ENCODE measurements at places on chromosomes 6 and 20.
A peak's percentile ranks its signal among the peaks of the same experiment; 100 is the strongest.

GRCh38 chr6:118781897-118782296 is 112.1 kb upstream of the ASF1A start:
- no peak for DNase-seq
- no peaks in the 10 kb centered on the region for H3K27me3 ChIP-seq
- H3K4me1 ChIP-seq, result peaks cover 2% of the 10 kb centered on the region
- no peak overlapping the region for H3K4me3 ChIP-seq
- H3K27ac ChIP-seq, result no peak overlapping the region

DNA sequence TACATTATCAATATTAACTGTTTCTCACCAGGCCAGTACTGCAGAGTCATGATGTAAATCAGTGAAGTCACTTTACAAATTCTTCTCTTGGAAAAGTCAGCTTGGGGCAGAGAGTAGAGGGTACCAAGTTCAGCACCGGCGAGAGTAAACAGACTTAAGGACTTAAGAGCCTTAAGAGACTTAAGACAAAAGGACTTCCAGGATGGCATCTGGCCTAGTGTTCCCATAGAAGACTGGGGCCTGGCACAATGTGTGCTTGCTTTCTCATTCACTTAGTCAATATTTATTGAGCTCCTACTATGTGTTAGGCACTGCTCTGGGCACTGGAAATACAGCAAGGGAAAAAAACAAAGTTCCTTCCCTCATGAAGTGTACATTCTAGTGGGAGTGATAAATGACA is 1.4 kb upstream of the SNPH start:
- peak overlapping the region; percentile 36 for H3K4me3 ChIP-seq
- peaks cover 16% of the 10 kb centered on the region for H3K4me1 ChIP-seq
- DNase-seq, result no peak
- H3K36me3 ChIP-seq, result no peaks in the 10 kb centered on the region

- H3K27me3 ChIP-seq, result peaks cover 13% of the 10 kb centered on the region
- DNase-seq, result no peak
- no peak overlapping the region for H3K4me3 ChIP-seq
- peaks cover 17% of the 10 kb centered on the region for H3K4me1 ChIP-seq
Measured at GRCh38 chr20:62741701-62742491, 33.3 kb downstream of the NTSR1 start.

GRCh38 chr6:26088344-26088743 is 1.1 kb downstream of the HFE start:
- H3K36me3 ChIP-seq, result peaks cover 4% of the 10 kb centered on the region
- peak overlapping the region; percentile 31 for H3K27ac ChIP-seq
- no peaks in the 10 kb centered on the region for H3K27me3 ChIP-seq
- peak overlapping the region; percentile 83 for H3K4me3 ChIP-seq
- H3K4me1 ChIP-seq, result peaks cover 29% of the 10 kb centered on the region
- no peak for DNase-seq

DNA sequence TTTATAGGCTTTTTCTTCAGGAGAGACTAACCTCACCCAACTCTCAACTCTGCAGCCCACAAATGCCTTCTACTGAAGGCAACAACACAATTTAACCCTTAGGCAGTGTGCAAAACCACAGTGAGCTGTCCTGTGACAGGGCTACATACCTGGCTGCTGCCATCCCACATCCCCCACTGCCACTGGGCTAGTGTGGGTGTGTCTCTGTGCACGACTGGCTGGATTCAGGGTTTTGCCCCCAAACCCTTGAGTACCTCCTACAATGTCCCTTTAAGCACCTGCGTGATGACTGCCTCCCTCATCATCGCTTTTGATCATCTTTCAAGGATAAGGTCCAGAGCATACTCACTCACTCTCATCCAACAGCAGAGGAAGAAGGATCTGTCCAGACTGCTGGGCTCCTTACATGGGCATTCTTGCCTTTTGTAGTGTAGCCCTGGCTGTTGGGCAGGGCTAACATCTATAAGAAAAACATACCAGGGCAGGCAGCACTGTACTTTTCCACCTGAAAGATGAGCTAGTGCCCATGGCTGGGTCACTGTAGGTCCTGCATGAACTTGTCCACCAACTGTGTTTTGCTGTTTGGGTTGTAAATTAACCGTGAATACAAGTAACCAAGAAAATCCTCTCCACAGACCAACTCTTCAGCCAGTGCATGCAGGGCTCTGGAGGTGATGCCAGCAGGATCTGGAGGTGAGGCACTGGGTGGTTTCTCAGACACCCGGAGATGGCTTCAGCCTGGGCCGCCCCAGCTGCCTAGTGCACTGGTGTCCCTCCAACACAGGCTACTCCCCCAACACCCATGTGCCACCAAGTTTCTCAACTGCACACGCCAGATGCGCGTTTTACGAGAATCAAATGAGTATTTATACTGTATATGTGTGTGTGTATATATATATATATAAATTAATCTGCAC is 45.2 kb downstream of the PLCG1 start:
- H3K36me3 ChIP-seq, result peaks cover 59% of the 10 kb centered on the region
- no peak overlapping the region for H3K4me3 ChIP-seq
- no peak for DNase-seq

GRCh38 chr20:61436667-61437279 is 184.7 kb downstream of the CDH4 start:
- no peak for DNase-seq
- peaks cover 22% of the 10 kb centered on the region for H3K27me3 ChIP-seq
- H3K4me3 ChIP-seq, result no peak overlapping the region
- H3K27ac ChIP-seq, result no peak overlapping the region

DNA sequence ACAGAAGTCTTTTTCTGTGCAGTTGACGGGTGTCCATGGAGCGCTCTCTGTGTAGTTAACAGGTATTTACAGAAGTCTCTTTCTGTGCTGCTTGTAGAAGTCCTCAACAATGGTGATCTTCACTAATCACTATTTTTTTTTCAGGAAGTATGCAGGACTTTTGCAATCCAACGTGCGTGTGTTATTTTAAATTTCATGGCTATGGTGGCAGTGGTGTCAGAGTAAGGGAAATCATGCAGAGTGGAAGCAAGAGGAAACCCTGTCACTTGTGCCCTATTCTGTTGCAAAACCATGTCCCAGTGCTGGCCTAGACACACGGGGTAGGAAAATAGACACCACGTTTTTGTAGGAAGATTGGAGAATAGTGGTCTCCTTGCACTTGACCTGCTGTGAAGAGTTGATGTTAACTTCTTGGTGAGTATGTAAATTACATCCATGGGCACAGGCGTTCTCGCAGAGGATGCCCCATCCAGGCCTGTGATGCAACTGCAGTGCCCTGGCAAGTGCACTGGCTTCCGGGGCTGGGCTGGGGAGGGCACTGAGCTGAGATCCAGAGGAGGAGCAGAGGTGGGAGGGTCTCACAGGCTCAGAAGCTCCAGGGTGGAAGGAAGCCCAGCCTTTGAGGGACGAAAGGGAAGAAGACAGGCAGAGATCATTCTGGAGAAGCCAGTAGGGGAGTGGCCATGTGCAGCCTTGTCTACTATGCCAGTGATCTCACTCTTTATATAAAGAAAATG is 146.5 kb downstream of the SYCP2 start:
- no peak for DNase-seq
- H3K4me3 ChIP-seq, result no peak overlapping the region
- H3K27ac ChIP-seq, result no peak overlapping the region
- H3K27me3 ChIP-seq, result peaks cover 11% of the 10 kb centered on the region

- no peaks in the 10 kb centered on the region for H3K4me1 ChIP-seq
Measured at GRCh38 chr20:43969501-43970182, 55.0 kb downstream of the TOX2 start.

GRCh38 chr20:60888771-60889170 is 363.3 kb upstream of the CDH4 start:
- no peaks in the 10 kb centered on the region for H3K27me3 ChIP-seq
- H3K4me1 ChIP-seq, result no peaks in the 10 kb centered on the region
- H3K27ac ChIP-seq, result no peak overlapping the region

GRCh38 chr20:34771680-34772081 is 53.8 kb downstream of the NCOA6 start:
- no peak overlapping the region for H3K4me3 ChIP-seq
- H3K27ac ChIP-seq, result peak overlapping the region; percentile 33
- H3K27me3 ChIP-seq, result no peaks in the 10 kb centered on the region
- no peaks in the 10 kb centered on the region for H3K4me1 ChIP-seq
- H3K36me3 ChIP-seq, result peaks cover 33% of the 10 kb centered on the region

DNA sequence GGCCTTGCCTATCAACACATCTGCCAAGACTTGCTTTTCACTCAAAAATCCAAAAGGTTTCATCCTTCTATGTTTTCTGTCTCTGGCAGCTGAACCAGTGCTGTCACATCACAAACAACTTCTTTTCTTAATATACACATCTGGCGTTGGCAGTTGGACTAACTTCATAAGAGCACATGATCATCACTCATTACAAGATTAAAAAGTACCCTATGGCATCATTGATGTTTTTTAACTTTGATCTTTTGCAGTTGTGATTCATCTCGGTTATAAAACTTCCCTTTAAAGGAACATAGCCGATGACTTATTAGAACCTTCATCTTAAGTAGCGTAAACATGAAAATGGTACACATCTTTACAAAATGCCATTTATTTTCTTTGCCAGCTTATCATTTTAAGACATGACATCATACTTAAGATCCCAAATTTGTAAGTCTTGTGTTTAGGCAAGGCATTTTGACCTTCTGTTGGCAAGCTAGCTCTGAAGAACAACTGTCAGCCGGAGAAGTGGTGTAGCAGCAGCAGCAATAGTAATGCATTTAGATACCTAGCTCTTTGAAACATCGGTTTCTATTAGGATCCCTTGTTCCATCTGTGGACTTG is 64.2 kb upstream of the SUPT3H start:
- DNase-seq, result no peak
- no peaks in the 10 kb centered on the region for H3K36me3 ChIP-seq
- peaks cover 18% of the 10 kb centered on the region for H3K27me3 ChIP-seq
- H3K4me1 ChIP-seq, result peaks cover 10% of the 10 kb centered on the region
- H3K27ac ChIP-seq, result no peak overlapping the region
- H3K4me3 ChIP-seq, result no peak overlapping the region

DNA sequence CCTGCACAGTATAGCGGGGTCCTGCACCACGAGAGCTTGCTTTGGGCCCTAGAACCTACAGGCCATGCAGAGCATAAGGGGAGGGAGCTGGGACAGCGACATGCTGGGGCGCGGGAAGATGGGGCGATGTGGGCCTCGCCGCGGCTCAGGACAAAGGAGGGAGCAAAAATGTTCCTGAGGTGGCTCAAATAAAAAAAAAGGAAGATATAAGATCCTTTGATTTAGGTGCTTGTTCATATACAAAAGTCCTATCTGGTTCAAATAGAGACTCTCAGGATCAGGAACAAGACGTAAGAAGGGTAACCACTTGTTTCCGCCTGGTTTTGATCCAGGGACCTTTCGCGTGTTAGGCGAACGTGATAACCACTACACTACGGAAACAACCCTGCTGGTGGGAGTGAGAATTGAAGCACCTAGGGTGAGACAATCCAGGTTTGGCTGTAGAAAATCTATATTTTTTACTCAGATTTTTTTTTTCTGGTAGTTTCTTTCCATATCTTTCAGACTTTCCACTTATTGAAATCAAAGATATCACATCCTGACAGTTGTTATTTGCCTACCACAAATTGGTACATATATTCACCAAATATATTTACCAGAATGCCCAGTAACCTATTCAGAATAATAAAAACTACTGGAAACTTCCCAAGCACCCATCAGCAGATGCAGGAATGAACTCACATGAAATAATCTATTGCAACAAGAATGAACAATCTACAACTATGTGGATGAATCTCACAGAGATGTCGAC is 177.9 kb upstream of the ZNF184 start:
- H3K4me3 ChIP-seq, result no peak overlapping the region
- peaks cover 65% of the 10 kb centered on the region for H3K27me3 ChIP-seq
- no peaks in the 10 kb centered on the region for H3K4me1 ChIP-seq
- H3K27ac ChIP-seq, result peak overlapping the region; percentile 80

DNA sequence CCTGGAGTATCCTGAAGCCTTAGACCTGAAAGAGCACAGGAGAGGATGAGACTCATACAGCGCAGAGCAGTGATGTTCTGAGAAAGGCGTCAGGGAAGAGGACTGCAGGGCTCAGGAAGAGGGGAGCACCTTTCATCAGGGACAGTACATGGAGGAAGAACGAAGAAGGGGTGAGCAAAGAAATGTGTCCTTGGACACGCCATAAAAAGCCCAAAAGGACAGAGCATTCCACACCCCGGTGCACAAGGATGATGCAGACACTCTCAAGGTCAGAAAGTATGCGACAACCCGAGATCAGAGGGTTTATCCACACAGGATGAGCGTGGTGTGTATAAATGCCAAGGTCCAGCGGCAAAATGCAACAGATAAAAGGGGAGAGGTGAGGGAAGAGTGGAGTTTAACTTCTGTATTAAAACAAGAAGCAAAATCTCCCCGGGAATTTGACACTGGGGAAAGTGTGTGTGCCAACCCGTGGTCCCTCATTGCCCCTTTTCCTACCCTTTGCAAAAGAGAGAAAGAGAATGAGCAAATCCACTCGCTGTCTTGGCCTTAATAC is 64.4 kb downstream of the SLC23A2 start:
- peaks cover 18% of the 10 kb centered on the region for H3K4me1 ChIP-seq
- H3K27me3 ChIP-seq, result no peaks in the 10 kb centered on the region
- no peak overlapping the region for H3K4me3 ChIP-seq
- no peak for DNase-seq
- peaks cover 42% of the 10 kb centered on the region for H3K36me3 ChIP-seq
- H3K27ac ChIP-seq, result no peak overlapping the region

DNA sequence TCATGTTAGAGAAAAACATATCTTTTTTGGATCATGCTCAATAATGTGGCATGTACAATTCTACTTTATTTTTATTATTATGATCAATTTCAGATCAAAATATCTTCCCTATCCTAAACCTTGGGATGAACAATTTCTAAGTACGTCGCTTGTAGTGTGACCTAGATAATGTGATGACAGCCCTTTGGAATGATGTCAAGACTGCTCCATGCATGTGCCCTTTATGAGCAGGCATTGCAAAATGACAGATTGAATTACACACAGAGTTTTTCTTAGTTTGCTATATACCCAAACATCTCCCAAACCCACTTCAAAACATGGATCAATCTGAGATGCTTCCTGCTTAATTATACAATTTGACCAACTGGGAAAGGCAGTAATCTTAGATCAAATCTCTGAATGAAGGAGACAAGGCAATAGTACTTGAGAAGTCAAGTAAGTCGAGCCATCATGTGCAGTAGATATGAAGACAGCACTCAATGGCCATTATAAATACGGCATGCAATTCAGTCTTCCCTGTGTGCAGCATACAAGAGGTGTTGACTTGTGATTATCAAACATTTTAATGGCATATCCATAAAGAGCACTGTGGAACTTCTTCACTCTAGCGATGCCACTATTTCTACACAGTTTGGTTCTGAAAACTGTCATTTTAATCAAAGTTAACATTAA is 294.8 kb downstream of the RNF144B start:
- H3K27ac ChIP-seq, result no peak overlapping the region
- no peak overlapping the region for H3K4me3 ChIP-seq
- DNase-seq, result no peak
- no peaks in the 10 kb centered on the region for H3K36me3 ChIP-seq
- H3K27me3 ChIP-seq, result no peaks in the 10 kb centered on the region
- no peaks in the 10 kb centered on the region for H3K4me1 ChIP-seq

GRCh38 chr6:90456001-90456400 is 130.9 kb downstream of the MAP3K7 start:
- H3K4me3 ChIP-seq, result no peak overlapping the region
- no peaks in the 10 kb centered on the region for H3K27me3 ChIP-seq
